OCI-LY7 (cell line): ENCODE measurements at places on chromosomes 7 and 10. TPM values are rescaled to one million over a fixed set of nuclear protein-coding genes. Genes with fewer than 3 reads are reported as not detected.

GRCh38 chr7:43590862-43591557 lies 8.1 kb downstream of the STK17A start:
- DNase-seq: peak; percentile 46

- DNase-seq: no peak
Observed at GRCh38 chr7:156111-157007, 36.0 kb upstream of the FAM20C start.

DNA sequence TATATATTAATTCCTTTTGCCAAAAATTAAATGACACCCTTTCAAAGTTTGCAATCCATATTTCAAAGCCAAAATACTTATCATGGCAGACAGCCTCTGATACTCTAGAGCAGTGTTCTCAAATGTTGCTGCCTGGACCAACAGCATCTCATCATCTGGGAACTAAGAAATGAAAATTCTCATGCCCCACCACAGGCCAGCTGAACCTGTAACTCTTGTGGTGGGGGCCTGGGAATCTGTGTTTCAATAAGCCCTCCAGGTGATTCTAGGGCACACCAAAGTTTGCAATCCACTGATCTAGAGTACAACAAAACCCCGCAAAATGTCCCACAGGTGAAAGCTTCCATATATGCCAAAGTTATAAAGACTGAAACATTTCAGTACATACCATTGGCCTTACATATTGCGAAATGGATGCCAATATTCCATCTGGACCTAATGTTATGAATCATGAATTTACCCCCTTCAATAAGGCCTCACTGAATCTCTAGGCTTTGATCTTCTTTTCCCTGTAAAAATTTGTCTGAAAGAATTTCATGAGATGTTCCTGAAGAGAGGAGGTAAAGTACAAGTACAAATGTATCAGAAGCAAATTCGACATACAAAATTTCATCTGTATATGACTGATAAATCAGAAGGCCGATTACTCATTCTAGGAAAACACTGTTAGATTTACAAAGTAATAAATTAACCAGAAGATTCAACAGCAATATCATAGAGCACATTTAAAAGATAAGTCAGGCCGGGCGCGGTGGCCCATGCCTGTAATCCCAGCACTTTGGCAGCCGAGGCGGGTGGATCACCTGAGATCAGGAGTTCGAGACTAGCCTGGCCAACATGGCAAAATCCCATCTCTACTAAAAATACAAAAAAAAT lies 25.3 kb upstream of the EPC1 start:
- no peak for DNase-seq

DNA sequence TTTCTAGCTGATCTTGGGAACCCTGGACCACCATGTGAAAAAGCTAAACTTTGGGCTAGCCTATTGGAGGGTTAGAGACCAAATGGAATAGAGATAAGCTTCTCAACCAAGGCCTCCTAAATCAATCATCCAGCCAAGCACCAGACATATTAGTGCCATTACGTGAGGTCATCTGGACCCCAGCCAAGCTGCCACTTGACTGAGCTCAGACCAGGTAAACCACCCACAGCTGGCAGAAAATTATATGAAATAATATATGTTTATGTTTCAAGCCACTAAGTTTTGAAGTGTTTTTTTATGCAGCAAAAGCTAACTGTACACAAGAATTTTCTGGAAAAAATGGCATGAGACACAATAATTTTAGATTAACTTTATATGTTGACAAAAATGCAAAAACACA lies 82.6 kb upstream of the PCGF5 start:
- DNase-seq: no peak

- DNase-seq: no peak
Observed at GRCh38 chr7:119320316-119320715, 952.7 kb upstream of the KCND2 start.

DNA sequence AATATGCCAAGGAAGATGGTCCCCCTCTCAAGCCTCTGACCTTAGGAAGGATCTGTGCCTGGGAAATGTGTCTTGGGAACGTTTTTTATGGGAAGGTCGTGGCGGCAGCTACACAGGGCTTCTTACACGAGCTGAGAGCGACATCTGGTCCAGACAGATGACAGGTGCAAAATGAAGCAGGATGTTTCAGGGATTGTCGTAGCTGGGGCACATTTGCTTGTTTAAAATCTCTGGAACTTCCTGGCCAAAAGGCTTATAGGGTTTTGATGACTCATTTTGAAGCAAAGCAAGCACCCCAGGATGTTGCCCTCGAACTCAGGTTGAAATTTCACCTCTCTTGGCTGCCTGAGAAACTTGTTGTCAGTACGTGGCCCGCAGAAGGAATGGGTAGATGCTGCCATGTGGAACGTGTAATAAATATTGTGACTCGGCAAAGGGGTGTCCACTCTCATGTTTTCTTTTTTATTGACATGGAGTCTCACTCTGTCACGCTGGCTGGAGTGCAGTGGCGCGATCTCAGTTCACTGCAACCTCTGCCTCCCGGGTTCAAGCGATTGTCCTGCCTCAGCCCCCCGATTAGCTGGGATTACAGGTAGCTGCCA lies 117.5 kb downstream of the CAMK1D start:
- no peak for DNase-seq

DNA sequence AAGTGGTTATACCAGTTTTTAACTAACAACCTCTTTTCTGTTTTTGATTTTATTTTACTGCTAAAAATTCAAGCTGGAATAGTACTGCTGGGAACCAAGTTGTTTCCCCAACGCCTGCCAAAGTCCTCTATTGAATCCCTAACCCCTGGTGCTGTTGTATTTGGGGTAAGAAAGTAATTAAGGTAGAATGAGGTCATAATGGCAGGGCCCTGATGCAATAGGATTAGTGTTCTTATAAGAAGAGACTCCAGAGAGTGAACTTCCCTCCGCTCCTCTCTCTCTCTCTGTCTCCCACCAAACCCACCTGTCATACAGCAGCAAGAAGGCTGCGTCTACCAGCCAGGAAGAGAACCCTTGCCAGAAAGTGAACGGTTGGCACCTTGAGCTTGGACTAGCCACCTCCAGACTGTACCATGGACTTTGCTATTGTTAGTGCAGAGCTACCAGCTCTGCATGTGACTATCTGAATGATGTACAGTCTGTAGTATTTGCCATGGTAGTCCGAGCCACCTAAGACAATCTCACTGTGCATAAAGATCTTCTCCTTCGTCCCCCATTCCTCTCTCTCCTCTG lies 86.5 kb upstream of the KLF6 start:
- no peak for DNase-seq

DNA sequence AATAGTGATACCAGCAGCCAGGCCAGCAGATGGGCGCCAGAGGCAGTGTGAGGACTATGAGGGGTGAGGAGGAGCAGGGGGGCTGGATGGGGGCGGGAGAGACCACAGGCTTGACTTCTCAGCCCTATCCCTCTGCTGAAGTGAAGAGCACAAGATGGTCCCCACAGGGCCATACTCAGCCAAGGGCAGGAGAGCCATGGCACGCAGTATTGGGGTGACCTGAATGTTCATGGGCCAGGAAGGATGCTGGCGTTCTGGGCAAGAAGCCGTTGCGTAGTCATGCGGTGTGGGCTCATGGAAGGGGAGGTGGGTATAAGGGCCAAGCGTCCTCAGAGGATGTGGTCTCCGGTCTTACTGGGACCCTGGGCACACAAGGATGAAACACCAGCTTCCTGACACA lies 146.3 kb downstream of the PRKAG2 start:
- no peak for DNase-seq

DNA sequence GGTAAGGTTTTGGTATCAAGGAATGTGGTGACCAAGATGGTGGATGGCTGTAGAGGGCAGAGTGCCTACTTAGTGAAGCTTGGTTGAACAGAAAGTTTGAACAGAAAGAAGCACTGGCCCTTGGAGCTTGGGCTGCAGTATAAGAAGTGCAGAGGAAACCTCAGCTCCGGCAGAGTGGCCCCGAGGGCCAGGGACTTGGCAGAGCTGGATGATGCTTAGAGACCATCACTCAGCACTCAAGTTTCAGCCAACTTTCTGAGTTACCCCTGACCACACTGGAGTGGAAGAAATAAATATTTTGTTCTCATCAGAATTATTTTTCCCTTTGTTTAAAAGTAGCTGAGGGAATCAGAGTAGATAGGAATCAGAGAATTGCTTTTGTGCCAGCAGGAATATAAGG lies 336.7 kb downstream of the C7orf25 start:
- DNase-seq: no peak

- DNase-seq: no peak
Observed at GRCh38 chr10:78759456-78760120, 309.2 kb upstream of the ZMIZ1 start.

DNA sequence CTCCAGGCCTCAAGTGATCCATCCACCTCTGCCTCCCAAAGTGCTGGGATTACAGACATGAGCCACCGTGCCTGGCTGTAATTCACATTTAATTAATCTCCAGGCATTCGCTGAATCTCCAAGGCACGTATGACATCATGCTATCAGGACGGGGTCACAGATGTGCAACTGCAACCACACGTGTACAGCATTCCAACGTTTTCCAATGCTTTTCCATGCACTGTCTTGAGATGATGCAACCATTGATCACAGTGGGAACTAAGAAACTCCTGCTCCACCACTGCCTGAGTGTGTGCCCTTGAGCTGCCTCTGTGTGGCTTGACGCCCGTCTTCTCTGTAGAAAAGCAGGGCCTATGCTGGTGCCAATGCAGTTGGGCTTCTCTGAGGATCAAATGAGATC lies 119.8 kb upstream of the LYZL2 start:
- DNase-seq: no peak

GRCh38 chr10:43404704-43405084 lies 4.3 kb downstream of the HNRNPF start:
- DNase-seq: no peak

GRCh38 chr10:79259834-79260233 lies 87.4 kb upstream of the PPIF start:
- no peak for DNase-seq

DNA sequence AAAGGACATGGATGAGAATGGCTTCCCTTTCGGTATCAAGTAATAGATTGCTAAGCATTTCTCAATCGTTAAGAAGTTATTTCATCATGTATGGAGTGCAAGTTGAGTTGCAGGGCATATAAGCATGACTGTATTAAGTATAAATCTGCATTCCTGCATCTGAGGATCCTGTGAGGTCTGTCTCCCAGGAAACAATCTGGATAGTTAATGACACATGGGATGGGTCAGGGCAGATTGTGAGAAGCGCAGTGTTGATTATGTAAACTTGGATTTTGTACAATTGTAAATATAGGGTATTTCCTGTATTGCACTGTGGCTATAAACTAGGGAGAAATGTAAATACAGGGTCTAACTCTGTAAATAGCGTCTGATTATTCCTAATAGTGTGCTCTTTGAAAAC lies 102.6 kb downstream of the PLXDC2 start:
- no peak for DNase-seq

DNA sequence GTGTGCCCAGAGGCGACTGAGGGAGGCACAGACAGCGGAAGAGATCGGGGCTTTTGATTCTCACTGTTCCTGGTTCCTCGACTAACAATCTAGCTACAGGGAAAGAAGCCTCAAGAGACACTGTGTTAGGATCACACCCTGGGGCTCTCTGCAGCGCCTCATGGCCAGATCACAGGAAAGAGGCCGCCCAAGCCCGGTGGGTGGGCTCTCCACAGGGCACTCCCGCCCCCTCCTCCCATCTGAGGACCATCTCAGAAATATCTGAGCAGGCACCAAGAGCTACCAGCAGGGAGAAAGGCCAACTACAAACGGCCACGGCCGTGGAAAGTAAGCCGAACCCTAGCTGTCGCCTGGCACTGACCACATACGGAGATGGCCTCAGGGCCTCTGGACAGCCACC lies 224.2 kb downstream of the MLLT10 start:
- no peak for DNase-seq

The AKR1C2 gene
- total RNA-seq: not detected in 2 replicates

The RTKN2 gene
- 12.3 and 15.4 TPM in 2 replicates for total RNA-seq

The OR2A1 gene
- total RNA-seq: not detected in 2 replicates

The TRPV5 gene
- not detected in 2 replicates for total RNA-seq

The WNT2 gene
- total RNA-seq: not detected in 2 replicates
